ENCODE measurements at places on chromosomes 6 and 20. TPM values are rescaled to one million over a fixed set of nuclear protein-coding genes. Genes with fewer than 3 reads are reported as not detected.

GRM4 gene
- total RNA-seq: not detected

GRCh38 chr20:982754-983153 is 19.4 kb downstream of the RSPO4 start:
- no peak for DNase-seq
- H3K27me3 ChIP-seq: peaks cover 12% of the 10 kb centered on the region
- no peak overlapping the region for H3K27ac ChIP-seq
- no peaks in the 10 kb centered on the region for H3K36me3 ChIP-seq
- no peaks in the 10 kb centered on the region for H3K4me1 ChIP-seq
- no peak overlapping the region for H3K4me3 ChIP-seq

- H3K4me3 ChIP-seq: no peak overlapping the region
- H3K36me3 ChIP-seq: no peaks in the 10 kb centered on the region
These were observed 345.4 kb downstream of the CD109 start for GRCh38 chr6:74041420-74041819.

C6orf47 gene
- total RNA-seq: 18.1 TPM

DNA sequence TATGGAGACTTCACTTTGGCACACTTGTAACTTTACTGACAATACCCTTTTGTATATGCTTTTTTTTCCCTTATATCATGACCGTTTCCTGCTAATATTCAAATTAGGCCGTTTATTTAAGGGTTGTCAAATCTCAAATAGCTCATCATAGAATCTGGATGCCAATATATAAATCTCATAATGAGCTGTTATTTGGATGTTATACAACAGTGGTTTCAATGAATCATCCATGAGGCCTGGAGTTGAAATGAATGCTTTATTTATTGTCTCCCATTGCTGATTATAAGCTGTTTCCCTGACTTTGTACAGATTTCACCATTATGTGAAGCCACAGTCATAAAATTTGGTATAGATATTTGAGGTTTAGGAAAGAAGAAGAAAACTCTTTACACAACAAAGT is 256.1 kb downstream of the PLCB1 start:
- no peak for DNase-seq
- H3K4me1 ChIP-seq: no peaks in the 10 kb centered on the region
- no peak overlapping the region for H3K27ac ChIP-seq
- no peak overlapping the region for H3K4me3 ChIP-seq
- H3K36me3 ChIP-seq: no peaks in the 10 kb centered on the region

DNA sequence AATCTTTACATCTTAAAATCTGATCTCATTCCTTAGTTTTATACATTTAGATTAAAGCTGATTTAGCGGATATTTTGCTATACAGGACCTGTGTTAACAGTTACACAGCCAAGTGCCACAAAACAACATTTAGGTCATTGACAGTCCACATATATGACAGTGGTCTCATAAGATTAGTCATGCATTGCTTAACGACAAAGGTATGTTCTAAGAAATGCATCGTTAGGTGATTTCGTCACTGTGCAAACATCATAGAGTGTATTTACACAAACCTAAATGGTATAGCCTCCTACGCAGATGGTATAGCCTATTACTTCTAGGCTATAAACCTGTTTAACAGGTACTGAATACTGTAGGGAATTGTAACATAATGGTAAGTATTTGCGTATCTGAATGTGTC is 21.6 kb downstream of the ADGRG6 start:
- no peak for DNase-seq
- no peak overlapping the region for H3K27ac ChIP-seq
- H3K4me3 ChIP-seq: no peak overlapping the region
- H3K27me3 ChIP-seq: peaks cover 7% of the 10 kb centered on the region
- H3K36me3 ChIP-seq: no peaks in the 10 kb centered on the region

DNA sequence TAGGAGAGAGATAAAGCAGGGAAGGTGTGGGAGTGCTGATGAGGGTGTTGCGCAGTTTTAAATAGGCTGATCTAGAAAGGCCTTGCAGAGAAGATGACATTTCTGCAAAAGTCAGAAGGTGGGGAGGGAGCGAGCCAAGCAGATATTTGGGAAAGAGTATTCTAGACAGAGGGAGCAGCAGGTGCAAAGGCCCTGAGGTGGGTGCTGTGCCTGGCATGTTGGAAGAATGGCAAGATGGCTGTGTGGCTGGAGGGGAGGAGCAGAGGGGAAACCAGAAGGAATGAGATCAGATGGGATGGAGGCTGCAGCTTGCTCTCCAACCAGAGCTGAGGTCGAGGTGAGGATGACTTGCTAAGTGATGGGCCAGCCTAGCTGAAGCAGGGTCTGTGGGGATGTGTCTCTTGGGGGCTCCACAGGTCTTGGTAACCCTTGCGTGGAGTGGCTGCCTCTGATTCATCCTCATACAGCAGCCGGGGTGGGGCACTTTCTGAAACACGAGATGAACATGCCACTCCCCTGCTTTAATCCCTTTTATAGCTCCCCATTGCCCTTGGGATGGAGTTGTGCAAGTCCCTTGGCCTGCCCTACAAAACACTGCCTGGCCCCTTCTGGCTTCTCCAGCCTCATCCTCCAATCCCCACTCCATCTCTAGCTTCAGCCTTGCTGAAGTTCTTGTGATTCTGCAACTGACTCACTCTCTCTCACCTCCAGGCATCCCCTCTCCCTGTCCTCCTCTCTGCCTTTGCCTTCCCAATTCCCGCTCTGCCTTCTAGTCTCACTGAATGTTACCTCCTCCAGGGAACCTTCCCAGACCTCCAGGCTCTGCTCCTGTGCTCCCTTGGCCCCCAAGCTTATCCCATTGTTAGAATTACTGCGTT is 94.1 kb downstream of the CDH22 start:
- DNase-seq: no peak
- H3K36me3 ChIP-seq: no peaks in the 10 kb centered on the region
- no peaks in the 10 kb centered on the region for H3K4me1 ChIP-seq

GRCh38 chr6:2721219-2721618 is 29.5 kb downstream of the MYLK4 start:
- no peak for DNase-seq
- no peaks in the 10 kb centered on the region for H3K4me1 ChIP-seq
- no peak overlapping the region for H3K4me3 ChIP-seq
- H3K27ac ChIP-seq: no peak overlapping the region

DNA sequence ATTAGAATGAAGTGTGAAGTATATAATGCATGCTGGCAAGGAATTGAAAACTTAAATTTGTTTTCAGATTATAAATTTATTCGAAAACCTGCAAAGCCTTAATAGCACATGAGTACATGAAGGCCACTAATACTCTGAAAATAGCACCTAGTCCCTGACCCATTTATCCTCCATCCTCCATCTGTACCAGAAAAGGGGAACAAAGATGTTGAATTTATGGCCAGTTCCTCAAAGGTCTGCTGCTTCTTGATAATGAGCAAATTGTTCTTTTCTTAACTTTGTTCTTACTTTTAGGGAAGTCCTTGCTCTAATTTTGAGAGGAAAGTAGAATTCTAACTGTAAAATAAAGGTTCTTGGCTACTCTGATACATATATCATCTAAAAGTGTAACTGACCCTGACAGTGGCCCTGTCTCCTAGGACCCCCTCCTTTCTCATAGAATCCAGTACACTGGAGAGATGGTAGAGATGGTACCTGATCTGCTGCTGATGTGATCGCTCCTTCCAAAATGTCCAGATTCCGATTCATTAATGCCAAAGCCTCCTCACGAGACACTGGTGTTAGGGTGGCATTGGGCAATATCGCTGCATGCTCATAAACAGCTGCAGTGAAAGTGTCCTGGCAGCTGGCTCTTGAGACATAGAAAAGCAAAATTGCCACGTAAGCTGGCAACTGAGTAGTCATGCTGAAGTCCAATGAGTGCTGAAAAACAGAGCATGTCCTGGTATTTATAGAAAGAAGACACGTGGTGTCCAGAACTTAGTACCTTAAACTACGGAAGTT is at the start of gene VNN1:
VNN1 (minus strand) TSS at position 704 of the 783 bp plus-strand sequence; CDS start at position 684, 20 bp downstream.
- no peaks in the 10 kb centered on the region for H3K36me3 ChIP-seq
- DNase-seq: no peak
- H3K27me3 ChIP-seq: peaks cover 2% of the 10 kb centered on the region

SCGN gene
- total RNA-seq: not detected

- no peak overlapping the region for H3K4me3 ChIP-seq
- no peak overlapping the region for H3K27ac ChIP-seq
- peaks cover 23% of the 10 kb centered on the region for H3K36me3 ChIP-seq
- no peaks in the 10 kb centered on the region for H3K27me3 ChIP-seq
These were observed 41.6 kb downstream of the PLCG1 start for GRCh38 chr20:41178904-41179432.

DUSP15 gene
- not detected for total RNA-seq

DNA sequence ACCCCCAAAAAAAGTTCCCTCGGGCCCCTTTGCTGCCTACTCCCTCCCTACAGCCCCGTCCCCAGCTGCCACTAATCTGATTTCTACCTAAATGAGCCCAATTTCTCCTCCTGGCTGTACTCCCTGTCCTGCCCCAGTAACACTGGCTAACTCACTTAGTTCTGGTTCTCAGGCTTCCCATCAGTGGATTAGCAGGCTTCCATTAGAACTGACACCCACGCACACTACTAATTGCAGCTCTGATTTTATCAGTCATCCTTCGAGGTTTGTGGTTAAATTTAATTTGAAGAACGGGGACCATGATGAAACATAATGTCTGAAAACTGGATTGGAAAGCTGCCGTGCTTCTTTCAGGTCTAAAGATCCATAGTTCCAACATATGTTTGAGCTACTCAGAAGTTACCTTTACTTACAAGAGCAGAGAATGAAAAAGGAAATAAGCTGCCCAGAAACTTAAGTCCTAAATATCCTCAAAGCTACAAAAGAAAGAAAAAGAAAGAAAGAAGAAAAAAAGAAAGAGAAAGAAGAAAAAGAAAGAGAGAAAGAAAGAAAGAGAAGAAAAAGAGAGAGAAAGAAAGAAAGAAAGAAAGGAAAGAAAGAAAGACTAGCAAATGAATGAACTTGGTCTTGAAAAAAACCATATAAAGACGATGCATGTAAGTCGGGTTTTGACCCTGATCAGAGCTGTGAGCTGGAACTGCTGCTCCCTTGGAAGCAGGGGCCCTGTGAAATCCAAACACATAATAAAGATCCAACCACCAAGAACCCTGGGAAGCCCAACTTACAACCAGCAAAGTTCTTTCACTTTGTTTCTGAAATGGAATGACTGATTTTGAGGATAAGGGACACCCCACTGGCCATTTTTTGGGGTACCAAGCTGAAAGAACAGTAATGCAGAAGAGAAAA is 51.7 kb downstream of the CNKSR3 start:
- no peaks in the 10 kb centered on the region for H3K4me1 ChIP-seq
- peaks cover 3% of the 10 kb centered on the region for H3K27me3 ChIP-seq
- no peak for DNase-seq
- H3K27ac ChIP-seq: no peak overlapping the region
- H3K36me3 ChIP-seq: no peaks in the 10 kb centered on the region
- H3K4me3 ChIP-seq: no peak overlapping the region

HLA-DPB1 gene
- total RNA-seq: 12.3 TPM

DNA sequence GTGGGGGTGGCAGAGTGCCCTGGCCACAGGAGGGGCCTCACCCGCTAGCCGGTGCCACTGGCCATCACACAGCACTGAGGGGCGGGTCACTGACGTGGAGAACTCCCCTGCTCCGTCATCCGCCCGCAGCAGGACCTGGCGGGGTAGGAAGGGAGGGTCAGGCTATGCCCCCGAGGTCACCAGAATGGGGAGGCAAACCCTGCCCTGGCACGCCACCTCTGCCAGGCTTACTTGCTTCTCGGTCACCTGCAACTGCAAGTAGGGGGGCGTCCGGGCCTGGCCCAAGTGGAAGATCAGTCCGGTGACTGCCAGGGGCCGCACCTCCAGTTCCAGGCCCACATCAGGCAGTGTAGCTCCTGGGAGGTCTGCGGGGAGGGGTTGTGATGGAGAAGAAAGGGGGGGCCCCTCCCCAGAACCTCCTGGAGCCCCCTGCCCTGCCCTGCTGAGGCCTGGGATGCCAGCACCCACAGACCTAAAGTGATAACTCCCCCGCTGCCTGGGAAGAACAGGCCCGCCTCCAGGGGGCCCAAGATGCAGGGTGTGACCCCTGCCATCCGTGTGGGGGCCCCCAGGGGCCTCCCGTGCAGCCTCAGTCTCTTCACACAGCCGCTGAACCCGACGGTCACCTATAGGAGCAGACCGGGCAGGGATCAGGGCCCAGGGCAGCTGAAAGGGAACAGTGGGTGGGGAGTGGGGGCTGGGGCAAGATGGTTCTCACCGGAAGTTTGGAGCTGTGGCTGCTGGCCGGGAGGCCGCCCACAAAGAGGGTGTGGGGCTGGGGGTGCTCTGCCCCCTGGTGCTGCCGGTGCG is 7.4 kb downstream of the ADRM1 start:
- H3K27me3 ChIP-seq: no peaks in the 10 kb centered on the region
- DNase-seq: no peak
- H3K4me1 ChIP-seq: peaks cover 5% of the 10 kb centered on the region
- no peak overlapping the region for H3K4me3 ChIP-seq
- no peak overlapping the region for H3K27ac ChIP-seq
- peaks cover 10% of the 10 kb centered on the region for H3K36me3 ChIP-seq

GRCh38 chr6:87724983-87725811 is 23.2 kb upstream of the AKIRIN2 start:
- no peak for DNase-seq
- no peaks in the 10 kb centered on the region for H3K36me3 ChIP-seq
- no peak overlapping the region for H3K4me3 ChIP-seq
- H3K27me3 ChIP-seq: peaks cover 4% of the 10 kb centered on the region
- peaks cover 33% of the 10 kb centered on the region for H3K4me1 ChIP-seq

BMP6 gene
- total RNA-seq: 1.1 TPM

GRCh38 chr6:56043761-56044160 is 168.4 kb upstream of the BMP5 start:
- H3K36me3 ChIP-seq: no peaks in the 10 kb centered on the region
- no peak overlapping the region for H3K4me3 ChIP-seq
- no peak for DNase-seq
- H3K27me3 ChIP-seq: peaks cover 1% of the 10 kb centered on the region
- no peak overlapping the region for H3K27ac ChIP-seq

- H3K27ac ChIP-seq: peak overlapping the region; percentile 90
- no peak for DNase-seq
- H3K4me1 ChIP-seq: peaks cover 72% of the 10 kb centered on the region
- H3K36me3 ChIP-seq: no peaks in the 10 kb centered on the region
- peak overlapping the region; percentile 89 for H3K4me3 ChIP-seq
- H3K27me3 ChIP-seq: peaks cover 5% of the 10 kb centered on the region
These were observed 77.9 kb upstream of the MYL9 start for GRCh38 chr20:36463212-36464061.

BMP5 gene
- total RNA-seq: not detected

CCDC167 gene
- total RNA-seq: 66.6 TPM

ZSCAN23 gene
- 1.1 TPM for total RNA-seq

- DNase-seq: no peak
- H3K27ac ChIP-seq: no peak overlapping the region
- peaks cover 2% of the 10 kb centered on the region for H3K27me3 ChIP-seq
These were observed 38.1 kb downstream of the IYD start for GRCh38 chr6:150406948-150407347.

ADGB gene
- total RNA-seq: not detected

DNA sequence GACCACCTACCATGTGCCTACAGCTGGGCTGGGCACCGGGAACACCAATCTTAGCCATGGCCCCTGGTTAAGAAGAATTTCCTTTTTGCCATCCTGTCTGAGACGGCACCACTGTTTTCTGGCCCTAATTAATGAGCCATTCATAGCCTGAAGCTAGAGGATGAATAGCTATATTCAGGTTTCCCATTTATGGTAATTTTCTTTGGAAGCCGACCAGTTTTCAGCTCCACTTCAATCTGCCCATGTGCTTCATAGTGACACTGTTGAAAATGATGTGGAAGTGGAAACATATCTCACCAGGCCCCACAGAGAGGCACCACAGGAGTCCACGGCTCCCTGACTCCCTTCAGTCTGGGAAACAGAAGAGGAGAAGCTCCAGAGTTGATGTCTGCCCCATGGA is 22.6 kb upstream of the ULBP3 start:
- no peak overlapping the region for H3K27ac ChIP-seq
- no peaks in the 10 kb centered on the region for H3K36me3 ChIP-seq
- H3K27me3 ChIP-seq: peaks cover 12% of the 10 kb centered on the region
- no peaks in the 10 kb centered on the region for H3K4me1 ChIP-seq

All from activated T-helper 1 cell treated with anti-CD3 and anti-CD28 coated beads, Interleukin-12 subunit alpha, Interleukin-12 subunit beta, Interleukin-2, Interleukin-4 antibody, amounts not matched to agents 30 ng/mL and 10 ng/mL and 1 ng/mL, durations not matched to agents 14 hours and 24 hours and 36 hours (primary cell).